Right lobe of liver (tissue), 6 donors: ENCODE measurements at places on chromosomes 6 and 20. TPM values are rescaled to one million over a fixed set of nuclear protein-coding genes. Genes with fewer than 3 reads are reported as not detected.

SLC32A1 gene
- total RNA-seq = not detected

DNA sequence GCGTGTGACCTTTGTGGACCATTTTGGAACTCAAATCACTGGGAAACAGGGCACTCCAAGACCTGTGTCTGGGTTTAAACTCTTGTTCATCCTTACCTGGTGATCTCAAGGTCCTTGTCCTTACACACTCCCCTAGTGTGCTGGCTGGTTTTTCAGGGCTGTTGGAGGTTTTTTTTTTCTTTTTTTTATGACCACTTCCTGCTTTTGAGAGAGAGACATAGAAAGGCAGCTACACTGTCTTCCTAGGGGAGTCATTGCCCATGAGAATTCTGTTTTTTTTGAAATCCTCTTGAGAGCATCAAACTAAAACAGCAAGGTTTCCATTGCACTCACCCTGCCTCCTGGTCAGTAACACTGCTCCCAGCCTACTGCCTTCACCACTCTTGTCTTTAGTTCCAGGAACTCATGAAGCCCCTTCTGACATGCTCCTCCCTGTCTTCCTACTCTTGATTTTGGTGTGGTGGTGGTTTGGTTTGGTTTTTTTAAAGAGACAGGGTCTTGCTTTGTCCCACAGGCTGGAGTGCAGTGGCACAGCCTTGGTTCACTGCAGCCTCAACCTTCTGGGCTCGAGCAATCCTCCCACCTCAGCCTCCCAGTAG lies 28.6 kb downstream of the PRPH2 start:
- peak; percentile 6 for DNase-seq

DNA sequence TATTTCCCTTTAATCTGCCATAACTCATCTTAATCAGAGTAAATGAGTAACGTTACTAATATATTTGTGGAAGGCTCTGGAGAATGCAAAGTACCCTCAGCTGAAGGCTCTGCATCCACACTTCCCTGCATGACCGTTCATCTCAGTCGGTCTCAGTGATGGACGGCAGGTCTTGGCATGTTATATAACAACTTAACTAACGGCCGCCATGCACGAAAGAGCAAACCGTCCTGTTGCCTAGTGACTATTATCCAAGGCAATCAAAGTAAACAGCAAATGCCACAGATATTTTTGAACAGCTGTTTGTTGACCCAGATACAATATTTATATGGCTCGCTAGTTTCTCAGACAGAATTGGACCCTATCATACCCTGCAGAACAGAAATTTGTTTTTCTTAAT lies 194.9 kb upstream of the SMLR1 start:
- no peak for DNase-seq

GRCh38 chr6:21348504-21349195 lies 244.9 kb upstream of the SOX4 start:
- DNase-seq = no peak

DNA sequence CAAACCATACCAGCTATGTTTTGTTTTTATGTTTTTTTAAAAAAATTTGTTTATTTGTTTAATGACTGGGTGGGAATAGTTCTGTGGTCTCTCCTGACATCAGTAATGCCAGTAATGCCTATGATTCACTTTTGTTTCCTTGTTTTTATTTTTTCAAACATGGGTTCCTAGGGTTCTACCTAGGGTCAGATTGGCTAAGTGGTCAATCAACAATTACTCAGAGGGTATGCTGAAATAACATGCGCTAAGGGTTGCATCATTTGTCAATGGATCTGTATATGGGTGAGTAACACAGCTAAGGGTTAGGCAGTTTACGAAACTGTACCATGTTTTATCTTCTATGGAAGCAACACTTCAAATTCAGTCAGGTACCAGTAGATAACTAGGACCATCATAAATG lies 583.8 kb upstream of the GJE1 start:
- no peak for DNase-seq

CRISP2 gene
- total RNA-seq = not detected

CDSN gene
- total RNA-seq = not detected

SCRT2 gene
- total RNA-seq = not detected

GRCh38 chr6:75296811-75297779 lies 12.5 kb upstream of the TMEM30A start:
- DNase-seq = no peak

SNX3 gene
- total RNA-seq = 103 TPM

GRCh38 chr6:40996591-40997233 lies 42.3 kb downstream of the UNC5CL start:
- DNase-seq = no peak

- DNase-seq = no peak
Observed at GRCh38 chr6:145529582-145529981, 205.7 kb downstream of the EPM2A start.

- DNase-seq = no peak
Observed at GRCh38 chr6:107764684-107765460, 59.2 kb downstream of the SCML4 start.
